ENCODE measurements at places on chromosomes 12 and 14.

DNA sequence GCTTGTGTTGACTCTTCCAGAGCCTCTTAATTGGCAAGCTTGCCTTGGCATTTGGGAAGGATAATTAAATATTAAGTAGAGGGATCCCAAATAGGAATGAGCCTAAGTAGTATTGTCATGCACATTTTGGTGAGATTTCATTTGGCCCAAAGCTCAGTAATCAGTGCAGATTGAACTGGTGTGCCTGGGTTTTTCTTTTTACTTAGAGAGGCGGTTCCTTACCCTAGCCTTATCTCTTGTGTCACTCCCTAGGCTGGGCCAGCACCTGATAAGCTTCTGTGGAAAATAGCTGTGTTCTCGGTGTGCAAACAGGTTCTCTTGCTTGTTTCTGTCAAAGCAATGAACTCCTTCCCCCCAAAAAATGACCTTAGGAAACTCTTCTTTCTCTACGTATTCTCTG is 9.3 kb upstream of the B4GALNT3 start:
- DNase-seq = no peak

DNA sequence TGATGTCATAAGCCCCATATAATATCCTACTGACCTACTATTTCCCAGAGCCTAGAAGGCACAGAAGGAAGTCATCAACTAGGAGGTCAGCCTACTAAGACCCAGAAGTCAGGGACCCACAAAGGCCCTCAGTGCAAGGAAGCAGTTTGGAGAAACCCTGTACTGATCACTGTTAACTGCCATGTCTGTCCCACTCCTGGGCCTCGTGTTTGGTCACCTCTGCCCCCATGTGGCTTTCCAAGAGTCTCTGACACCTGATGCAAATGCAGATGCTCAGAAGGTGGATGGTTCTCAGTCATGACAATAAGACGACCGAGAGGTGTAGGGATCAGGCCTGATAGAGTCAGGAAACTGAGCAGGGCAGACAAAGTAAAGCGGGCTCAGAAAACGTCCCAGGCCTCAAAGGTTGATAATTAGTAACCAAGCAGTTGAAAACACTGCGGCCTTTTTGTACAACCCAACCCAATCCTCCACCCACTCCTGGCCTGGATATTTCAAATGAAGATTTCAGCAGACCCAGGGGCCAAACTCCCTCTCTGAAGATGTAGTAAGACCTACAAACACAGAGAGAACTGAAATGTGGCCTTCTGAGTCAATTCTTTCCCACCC is 23.4 kb downstream of the PRKAB1 start:
- no peak for DNase-seq

DNA sequence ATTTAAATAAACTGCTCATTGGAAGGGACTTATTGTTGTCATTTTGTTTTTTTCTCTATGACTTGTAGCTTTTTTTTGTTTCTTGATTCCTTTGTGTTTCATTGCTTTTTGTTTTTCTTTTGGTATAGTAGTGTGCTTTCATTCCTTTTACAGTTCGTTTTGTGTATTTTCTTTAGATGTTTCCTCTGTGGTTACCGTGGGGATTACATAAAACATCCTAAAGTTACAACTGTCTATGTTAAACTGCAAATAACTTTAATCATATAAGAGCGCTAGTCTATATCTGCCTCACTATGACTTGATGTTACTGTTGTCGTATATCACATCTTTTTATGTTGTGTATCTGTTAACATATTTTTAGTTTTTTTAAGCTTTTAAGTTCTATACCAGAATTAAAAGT is 86.9 kb downstream of the ATF7IP start:
- DNase-seq = no peak

DNA sequence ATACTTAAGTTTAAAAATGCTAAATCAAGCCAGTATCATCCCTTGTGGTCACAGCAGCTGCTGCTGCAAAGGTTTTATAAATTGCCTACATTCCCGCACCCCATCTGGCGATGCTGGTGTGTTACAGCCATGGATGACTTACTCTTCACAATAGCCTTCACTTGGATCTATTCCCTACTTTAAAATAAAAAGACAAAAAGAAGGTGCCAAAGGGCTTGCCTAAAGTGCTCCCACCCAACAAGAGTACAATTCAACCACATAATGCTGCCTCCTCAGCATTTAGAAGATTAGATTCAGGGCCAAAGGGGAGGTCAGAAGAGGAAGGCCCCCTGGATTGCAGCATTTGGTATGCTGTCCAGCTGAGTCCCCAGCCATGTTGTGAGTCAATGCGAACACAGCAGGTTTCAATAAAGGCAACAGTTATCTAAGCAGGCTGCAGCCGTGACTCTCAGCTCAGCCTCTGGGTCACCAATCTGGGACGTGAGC is 176.1 kb downstream of the DAD1 start:
- DNase-seq = no peak

GRCh38 chr12:70265132-70265531 is 21.9 kb downstream of the CNOT2 start:
- no peak for DNase-seq

- no peak for DNase-seq
Measured at GRCh38 chr14:104016873-104017650, 68.4 kb upstream of the ASPG start.

GRCh38 chr14:99910337-99911309 is 117.4 kb downstream of the EML1 start:
- DNase-seq = no peak

- no peak for DNase-seq
Measured at GRCh38 chr12:93944911-93945310, 203.5 kb upstream of the PLXNC1 start.

- no peak for DNase-seq
Measured at GRCh38 chr14:89498878-89499277, 81.8 kb upstream of the FOXN3 start.

GRCh38 chr12:98085046-98085755 is 430.2 kb upstream of the TMPO start:
- DNase-seq = no peak

- no peak for DNase-seq
Measured at GRCh38 chr14:100339766-100340422, 16.8 kb downstream of the SLC25A47 start.

- no peak for DNase-seq
Measured at GRCh38 chr14:84894254-84894653, 635.7 kb upstream of the FLRT2 start.

DNA sequence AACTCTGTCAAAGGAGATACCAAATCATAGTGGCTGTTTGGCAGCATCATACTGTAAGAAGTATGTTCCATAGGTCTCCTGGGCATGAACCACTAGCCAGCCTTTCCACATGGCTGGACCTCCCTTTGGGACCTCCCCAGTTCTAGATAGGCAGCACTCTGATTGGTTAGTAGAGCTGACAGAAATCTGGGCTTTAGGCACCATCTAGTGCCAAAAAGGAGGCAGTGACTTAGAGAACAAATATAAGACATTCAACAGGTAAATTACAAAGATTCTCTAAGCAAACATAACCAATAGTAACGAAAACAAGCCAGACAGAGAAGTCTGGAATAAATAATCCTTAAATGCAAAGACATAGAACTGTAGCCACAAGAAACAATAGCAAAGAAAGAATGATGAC is 148.0 kb upstream of the PDE3A start:
- DNase-seq = no peak

DNA sequence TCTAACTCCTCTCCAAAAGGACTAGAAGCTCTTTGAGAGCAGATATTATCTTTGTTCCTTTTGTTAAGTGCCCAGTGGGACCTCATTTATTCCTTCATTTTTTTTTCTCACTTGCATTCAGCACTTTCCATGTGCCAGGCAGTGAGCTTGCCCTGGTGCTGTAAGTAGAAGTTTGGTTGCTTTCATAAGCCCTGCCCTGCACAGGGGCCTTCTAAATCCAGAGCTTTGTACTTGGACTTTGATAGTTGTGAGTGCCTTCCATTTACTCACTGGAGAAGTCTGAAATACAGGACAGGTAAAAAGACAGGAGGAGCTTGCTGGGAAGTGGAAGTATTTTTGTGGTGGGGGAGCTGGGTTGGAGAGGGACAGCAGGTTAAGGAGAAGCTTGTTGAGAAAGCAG is 56.7 kb upstream of the PTCSC3 start:
- DNase-seq = no peak
